ENCODE measurements at places on chromosomes 11 and 22.

DNA sequence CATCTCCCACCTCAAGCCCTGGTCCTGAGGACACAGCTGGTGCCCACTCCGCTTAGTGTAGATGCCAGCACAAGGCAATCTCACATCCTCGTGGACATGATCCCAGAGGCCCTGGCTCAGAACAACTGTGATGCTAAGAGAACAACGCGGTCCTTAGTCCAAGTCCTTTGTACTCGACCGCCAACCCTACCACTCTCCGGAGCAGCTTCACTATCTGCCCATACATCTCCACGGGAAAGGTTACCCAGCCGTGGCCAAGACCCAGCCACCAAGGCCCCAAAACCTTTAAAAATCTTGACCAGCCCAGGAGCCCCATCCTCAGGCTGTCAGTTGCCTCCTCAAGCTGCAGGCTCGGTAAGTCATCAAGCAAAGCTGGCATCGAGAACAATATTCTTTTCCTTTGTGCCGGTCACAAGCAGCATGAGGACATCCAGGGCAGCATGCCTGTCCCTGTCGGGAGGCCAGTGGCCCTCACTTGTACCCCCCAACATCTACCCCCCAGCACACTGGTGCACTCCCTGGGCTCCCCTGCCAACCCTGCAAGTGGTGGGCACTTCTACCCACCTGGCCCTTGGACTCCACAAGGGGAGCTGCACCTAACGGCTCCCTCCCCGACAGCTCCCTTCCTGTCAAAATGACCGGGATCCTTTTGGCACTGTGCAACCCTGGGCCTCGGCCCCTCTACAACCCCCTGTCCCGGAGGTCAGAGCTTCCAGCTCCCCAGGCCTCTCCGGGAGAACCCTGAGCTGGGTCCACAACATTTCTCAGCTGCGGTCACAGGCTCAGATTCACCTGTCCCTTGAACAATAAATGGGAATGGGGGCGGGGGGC lies 2.5 kb downstream of the OSBPL5 start:
- no peak for DNase-seq

- no peak for DNase-seq
Measured at GRCh38 chr11:8059030-8059429, 22.0 kb upstream of the TUB start.

GRCh38 chr11:124971810-124972209 lies 17.8 kb downstream of the CCDC15 start:
- no peak for DNase-seq

DNA sequence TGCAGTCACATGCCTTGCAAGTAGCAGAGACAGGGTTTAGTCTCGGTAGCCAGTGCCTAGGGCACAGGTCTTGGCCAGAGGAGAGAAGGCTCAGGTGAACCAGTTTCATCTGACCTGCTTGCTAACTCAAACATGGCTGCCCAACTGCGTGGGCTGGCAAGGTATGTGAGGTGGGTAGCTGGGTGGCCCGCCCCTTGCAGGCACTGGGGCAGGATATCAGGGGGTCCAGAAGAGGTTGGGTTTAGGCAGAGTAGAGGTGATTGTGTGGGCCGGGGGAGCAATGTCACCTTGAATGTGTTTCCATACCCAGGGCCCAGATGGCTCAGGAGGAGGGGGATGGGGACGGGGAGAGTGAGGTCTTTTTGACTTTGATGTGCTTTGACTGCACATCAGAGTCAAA lies 37.7 kb downstream of the ST3GAL4 start:
- no peak for DNase-seq

DNA sequence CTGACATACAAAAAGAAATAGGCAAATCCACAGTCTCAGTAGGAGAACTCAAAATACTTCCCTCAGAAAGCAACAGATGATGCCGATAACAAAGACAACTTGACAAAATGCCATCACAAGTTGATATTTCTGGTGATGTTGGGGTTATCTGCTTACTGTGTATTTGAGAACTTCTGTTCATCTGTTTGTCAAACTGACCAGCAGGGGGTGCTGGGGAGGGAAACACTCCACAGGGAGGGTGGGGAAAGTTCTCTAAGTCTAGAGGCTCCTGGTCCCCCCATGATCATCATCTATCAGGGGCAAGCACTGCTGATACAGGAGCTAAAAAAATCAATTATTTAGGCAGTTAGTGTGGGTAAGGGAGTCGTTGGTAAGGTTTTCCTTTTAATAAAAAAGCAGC lies 19.2 kb downstream of the GLYATL1 start:
- no peak for DNase-seq

- DNase-seq: no peak
Measured at GRCh38 chr22:16781764-16782329, 43.4 kb downstream of the XKR3 start.

DNA sequence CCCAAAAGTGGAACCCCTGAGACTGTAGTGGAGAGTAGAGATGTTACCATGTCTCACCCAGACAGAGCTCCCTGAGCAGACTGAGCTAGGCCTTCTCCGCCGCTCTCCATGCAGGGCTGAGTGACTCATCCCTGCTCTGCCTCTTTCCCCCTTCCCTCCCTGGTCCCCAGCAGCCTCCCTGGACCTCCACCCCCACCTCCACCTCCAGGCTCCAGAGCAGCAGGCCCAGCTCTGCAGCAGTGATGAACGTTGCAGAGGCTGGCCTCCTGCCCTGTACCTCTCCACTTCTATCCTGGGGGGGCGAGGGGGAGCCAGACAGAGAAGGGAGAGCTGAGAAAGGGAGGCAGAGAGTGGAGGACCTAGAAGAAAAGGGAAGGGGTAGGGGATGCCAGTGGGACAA lies 19.3 kb upstream of the ARAP1 start:
- DNase-seq: no peak

- no peak for DNase-seq
Measured at GRCh38 chr22:40387746-40388145, 17.4 kb downstream of the SGSM3 start.

Data from SHP77 treated with DMSO at 0.1 percent for 48 hours (cell line).